ENCODE measurements at places on chromosomes 5 and 9. TPM values are rescaled to one million over a fixed set of nuclear protein-coding genes. Genes with fewer than 3 reads are reported as not detected.

- no peak overlapping the region for H3K4me3 ChIP-seq
- peak overlapping the region; percentile 59 for H3K27ac ChIP-seq
- H3K27me3 ChIP-seq: no peaks in the 10 kb centered on the region
- peaks cover 45% of the 10 kb centered on the region for H3K4me1 ChIP-seq
- no peak for DNase-seq
- no peaks in the 10 kb centered on the region for H3K36me3 ChIP-seq
These were observed 62.4 kb downstream of the SERINC5 start for GRCh38 chr5:80193401-80193800.

- no peaks in the 10 kb centered on the region for H3K27me3 ChIP-seq
- peaks cover 27% of the 10 kb centered on the region for H3K36me3 ChIP-seq
- DNase-seq: no peak
- no peak overlapping the region for H3K4me3 ChIP-seq
- H3K4me1 ChIP-seq: peaks cover 45% of the 10 kb centered on the region
These were observed 26.2 kb upstream of the TNIP1 start for GRCh38 chr5:151107084-151107483.

- H3K4me3 ChIP-seq: no peak overlapping the region
- no peak overlapping the region for H3K27ac ChIP-seq
- H3K4me1 ChIP-seq: no peaks in the 10 kb centered on the region
- no peaks in the 10 kb centered on the region for H3K36me3 ChIP-seq
- no peaks in the 10 kb centered on the region for H3K27me3 ChIP-seq
These were observed 8.3 kb downstream of the LCN12 start for GRCh38 chr9:136960212-136960937.

GRCh38 chr5:170599756-170600155, 95.9 kb downstream of the KCNIP1 start:
- no peak for DNase-seq

- H3K27ac ChIP-seq: no peak overlapping the region
- no peak for DNase-seq
- peaks cover 23% of the 10 kb centered on the region for H3K4me1 ChIP-seq
- H3K36me3 ChIP-seq: no peaks in the 10 kb centered on the region
- H3K27me3 ChIP-seq: no peaks in the 10 kb centered on the region
These were observed 6.2 kb upstream of the CKS2 start for GRCh38 chr9:89304834-89305188.

STPG3 gene
- not detected for total RNA-seq
